ENCODE measurements at places on chromosomes 7 and 10. TPM values are rescaled to one million over a fixed set of nuclear protein-coding genes. Genes with fewer than 3 reads are reported as not detected.

DNA sequence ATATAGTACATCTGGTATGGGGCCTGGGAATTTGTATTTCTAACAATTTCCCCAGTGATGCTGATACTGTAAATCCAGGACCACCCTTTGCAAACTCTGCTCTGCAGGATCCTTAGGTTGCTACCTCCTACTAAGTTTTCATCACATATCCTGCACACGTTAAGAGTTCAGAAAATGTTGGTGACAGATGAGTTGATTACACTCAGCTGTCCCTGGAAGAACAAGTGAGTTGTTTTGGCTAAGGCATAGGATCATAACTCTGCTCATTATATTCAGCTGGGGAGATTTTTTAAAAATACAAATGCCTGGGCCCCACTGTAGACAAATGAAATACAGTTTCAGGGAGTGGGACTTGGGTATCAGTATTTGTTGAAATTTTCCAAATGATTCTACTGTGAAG is 274.6 kb upstream of the HABP2 start:
- DNase-seq: no peak

Gene NXPH1
- not detected for total RNA-seq

DNA sequence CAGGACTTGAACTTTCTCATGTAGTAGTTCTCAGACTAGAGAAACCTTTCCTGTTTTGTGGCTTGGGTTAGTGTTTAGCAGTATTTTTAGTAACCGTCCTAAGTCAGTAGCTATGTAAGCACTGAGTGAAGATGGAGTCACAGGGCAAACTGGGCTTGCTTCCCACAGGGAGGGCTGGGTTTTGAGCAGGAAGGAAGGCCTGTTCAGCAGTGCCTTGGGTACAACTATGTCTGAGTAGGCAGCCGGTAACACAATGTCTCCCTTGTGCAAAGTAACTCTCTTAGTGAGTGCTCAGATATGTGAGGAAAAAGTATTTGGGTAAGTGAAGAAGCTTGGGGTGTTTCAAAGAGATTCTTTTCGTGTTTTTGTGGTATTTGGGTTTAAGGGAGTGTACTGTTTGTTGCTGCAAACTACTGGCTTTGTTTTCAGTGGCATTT is 96.4 kb downstream of the CCSER2 start:
- peak; percentile 76 for DNase-seq

GRCh38 chr10:133225707-133226191 is 4.3 kb upstream of the UTF1 start:
- no peak for DNase-seq

GRCh38 chr7:141055146-141055545 is 18.7 kb upstream of the TMEM178B start:
- DNase-seq: no peak

DNA sequence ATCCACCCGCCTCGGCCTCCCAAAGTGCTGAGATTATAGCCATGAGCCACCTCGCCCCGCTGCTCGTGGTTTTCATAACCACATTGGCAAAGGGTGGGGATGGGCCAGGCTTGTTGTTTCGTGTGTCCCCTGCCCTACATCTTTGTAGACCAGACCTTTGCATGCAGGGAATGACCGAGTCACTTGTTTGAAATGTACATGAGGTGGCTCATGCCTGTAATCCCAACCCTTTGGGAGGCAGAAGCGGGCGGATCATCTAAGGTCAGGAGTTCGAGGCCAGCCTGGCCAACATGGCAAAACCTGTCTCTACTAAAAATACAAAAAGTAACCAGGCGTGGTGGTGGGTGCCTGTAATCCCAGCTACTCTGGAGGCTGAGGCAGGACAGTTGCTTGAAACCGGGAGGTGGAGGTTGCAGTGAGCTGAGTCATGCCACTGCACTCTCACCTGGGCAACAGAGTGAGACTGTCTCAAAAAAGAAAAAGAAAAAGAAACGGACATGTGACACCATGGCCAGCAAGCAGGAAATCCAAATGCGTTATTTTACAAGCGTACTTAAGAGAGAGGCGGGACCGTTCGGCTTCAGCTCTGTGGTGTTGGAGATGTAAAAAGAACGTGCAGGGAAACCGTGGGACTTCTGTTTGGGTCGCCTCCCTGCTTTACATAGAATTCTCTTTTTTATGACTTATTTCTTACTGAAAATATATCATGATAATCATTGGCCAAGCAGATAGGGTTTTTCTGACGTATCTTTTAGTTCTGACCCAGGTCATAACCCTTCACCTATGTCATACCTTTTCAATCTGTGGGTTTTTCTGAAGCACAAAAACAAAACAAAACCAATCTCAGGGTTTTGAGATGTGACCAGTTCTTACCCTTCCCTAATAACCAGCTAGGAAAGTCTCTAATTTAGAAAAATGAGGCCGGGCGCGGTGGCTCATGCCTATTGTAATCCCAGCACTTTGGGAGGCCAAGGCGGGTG is 45.1 kb downstream of the WIPI2 start:
- DNase-seq: no peak

- peak; percentile 88 for DNase-seq
Observed at GRCh38 chr7:21923658-21924057, 22.0 kb downstream of the CDCA7L start.

Gene CARD11
- 3.2 TPM for total RNA-seq

DNA sequence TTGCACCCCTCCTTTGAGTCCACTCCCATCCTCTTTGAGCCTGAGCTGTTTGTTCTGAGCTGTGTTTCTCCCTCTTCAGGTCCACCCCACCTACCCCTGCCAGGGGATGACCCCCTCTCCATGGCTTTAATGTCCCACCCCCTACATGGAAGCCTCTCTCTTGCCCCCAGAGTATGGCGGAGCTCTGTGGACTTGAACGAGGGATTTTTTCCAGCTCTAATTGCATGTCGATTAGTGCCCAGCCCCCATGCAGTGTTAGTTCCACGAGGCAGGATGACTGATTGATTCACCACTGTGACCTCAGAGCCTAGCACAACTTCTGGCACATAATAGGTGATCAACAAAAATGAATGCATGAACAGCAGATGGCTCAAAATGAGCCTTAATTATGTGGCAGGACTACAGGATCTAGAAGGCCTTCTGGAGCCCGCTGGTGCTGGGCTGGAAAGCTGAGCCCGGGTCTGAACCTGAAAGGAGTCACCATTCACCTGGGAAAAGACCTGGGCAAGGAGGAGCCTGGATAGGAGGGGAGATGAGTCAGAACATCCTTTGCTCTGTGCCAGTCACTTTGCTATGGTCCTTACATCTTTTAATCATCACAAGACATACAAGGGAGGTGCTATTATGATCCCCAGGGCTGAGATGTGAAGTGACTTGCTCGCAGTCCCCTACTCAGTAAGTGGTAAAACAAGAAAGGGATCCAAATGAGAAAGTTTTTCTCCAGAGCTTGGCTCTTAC is 17.1 kb upstream of the SLC18A2 start:
- no peak for DNase-seq

Gene CYP2C8
- under 0.01 TPM for total RNA-seq

Gene SFMBT2
- total RNA-seq: 1.9 TPM

Gene PLAC9
- total RNA-seq: 3.7 TPM

DNA sequence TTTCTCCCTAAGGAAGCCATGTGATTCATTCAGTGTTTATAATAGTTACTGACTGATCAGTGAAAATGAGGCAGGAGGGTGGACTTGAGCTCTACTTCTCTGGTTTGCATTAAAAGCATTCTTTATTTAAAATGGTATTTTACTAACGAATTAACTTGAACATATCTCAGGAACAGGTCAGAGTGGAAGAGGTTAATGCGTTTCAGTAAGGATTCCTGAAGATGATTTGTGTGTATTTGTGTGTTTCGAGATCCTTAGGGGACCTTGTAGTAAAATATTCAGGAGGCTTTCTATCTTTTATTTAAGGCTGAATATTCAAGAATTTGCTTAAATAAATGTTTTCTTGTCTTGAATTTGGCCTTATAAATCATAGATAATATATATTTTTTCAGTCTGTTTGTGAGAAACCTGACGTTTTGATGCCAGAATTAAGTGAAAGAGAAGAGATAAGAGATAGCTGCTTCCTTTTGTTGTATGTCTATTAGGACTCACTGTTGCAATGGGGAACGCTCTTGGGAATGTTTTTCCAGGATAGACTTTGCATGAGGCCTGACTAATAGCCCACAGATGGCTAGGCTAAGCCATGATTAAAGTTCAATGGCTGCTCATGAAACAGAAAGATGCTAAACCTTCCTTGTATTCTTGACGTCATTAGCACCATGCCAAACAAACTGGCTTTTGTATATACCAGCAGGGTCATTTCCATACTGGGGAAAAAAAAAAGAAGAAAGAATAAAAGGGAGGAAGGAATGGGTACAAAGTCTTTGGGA is 93.8 kb upstream of the MTPN start:
- DNase-seq: no peak

DNA sequence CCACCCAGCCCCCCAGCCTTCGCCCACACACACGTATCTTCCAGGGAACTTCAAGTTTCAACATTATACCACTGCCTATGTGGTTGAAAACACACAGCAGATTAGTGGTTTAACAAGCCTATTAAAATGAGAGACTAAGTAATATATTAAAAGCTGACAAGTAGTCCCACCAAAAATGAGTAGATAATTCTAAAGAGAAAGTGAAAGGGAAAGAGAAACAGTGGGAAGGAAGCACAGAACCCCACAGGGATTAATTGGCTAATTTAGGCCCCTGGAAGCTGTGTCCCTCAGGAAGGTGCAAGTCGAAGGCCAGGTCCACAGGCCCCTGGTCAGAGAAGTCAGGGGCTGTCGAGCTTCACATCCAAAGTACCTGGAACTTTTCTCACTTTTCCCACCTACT is 210.5 kb upstream of the YAE1 start:
- no peak for DNase-seq

- DNase-seq: no peak
Observed at GRCh38 chr10:94129393-94130130, 135.8 kb downstream of the PLCE1 start.

Gene DYDC2
- total RNA-seq: 0.39 TPM

DNA sequence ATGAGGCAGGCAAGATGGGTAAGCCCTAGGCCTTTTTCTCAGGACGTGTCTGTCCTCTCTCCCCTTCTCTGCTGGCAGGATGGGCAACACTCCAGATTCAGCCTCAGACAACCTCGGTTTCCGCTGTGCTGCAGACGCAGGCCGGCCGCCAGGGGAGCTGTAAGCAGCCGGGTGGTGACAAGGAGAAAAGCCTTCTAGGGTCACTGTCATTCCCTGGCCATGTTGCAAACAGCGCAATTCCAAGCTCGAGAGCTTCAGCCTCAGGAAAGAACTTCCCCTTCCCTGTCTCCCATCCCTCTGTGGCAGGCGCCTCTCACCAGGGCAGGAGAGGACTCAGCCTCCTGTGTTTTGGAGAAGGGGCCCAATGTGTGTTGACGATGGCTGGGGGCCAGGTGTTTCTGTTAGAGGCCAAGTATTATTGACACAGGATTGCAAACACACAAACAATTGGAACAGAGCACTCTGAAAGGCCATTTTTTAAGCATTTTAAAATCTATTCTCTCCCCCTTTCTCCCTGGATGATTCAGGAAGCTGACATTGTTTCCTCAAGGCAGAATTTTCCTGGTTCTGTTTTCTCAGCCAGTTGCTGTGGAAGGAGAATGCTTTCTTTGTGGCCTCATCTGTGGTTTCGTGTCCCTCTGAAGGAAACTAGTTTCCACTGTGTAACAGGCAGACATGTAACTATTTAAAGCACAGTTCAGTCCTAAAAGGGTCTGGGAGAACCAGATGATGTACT is 13.1 kb downstream of the PHKG1 start:
- DNase-seq: peak; percentile 90

DNA sequence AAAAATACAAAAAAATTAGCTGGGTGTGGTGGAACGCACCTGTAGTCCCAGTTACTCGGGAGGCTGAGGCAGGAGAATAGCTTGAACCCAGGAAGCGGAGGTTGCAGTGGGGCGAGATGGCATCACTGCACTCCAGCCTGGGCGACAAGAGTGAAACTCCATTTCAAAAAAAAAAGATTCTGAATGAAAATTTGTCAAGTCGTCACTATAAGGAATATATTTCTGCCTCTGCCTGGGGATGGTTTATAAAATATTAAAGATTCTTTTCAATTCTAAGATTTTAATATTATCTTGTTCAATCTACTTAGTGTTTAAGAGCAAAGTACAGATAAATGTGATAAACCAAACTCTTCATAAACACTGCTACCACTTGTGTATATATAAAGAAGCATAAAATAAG is 147.3 kb downstream of the NRBF2 start:
- DNase-seq: no peak

DNA sequence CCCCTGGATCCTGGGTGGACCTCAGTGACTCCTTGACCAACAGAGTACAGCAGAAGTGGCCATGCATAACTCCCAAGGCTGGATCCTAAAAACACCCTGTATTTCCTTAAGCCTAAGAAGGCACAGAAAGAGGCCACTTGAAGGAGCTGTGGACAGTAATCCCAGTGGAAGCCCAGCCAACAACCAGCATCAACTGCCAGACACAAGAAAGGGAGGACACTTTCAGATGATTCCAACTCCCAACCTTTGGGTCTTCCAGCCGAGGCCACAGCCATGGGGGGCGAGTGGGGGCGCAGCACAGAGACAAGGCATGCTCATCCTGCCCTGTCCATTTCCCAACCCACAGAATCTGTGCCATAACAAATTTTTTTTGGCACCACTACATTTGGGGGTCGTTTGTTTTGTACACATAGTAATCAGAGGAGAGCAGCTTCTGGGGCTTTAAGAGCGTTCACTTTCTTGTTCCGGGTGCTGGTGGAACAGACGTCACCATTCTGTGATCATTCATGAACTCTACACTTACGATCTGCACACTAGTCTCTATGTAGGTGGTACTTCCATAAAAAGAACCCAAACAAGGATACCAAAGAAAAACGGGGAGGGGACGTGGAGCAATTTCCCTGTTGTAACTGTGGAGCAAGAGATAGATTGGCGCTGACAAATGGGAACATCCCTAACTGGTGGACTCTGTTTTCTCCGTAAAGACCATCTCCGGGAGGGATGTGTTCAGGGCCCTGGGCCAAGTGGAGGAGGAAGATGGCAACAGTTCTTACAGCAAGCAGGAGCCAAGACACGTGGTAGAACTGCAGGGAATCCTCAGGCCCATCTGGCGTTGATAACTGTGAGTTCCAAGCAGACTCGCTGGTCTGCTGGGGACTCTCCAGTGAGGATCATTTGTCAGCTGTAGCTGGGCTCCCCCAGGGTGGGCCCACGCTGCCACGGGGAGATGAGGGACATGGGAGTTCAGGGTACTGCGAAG is 6.0 kb upstream of the SLC29A3 start:
- DNase-seq: no peak

GRCh38 chr7:80480566-80480965 is 31.3 kb downstream of the GNAT3 start:
- DNase-seq: no peak

Gene C1QL3
- 0.76 TPM for total RNA-seq

- no peak for DNase-seq
Observed at GRCh38 chr7:32243687-32244290, 173.6 kb upstream of the PDE1C start.

Gene NYAP1
- total RNA-seq: 2.1 TPM

DNA sequence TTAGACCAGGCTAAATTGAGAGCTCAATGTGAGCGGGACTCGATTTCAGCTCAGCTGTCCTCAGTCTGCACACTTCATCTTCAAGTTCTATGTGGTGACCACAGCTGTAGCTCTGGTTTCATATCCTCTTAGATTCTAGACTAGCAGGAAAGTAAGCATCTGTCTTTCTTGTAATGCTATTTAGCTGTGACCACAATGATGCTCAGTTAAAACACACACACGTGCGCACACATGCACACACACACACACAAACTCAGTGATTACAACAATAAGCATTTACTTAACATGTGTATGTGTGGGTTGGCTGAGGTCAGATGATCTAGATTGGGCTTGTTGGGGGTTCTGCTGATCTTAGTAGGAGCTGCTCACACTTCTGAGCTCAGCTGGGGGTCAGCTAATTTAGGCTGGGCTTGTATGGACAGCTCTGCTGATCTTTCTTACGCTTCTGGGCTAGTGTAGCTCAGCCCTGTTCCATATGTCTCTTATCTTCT is 82.5 kb downstream of the ZNF365 start:
- DNase-seq: no peak

- no peak for DNase-seq
Observed at GRCh38 chr10:77867124-77867719, 59.3 kb downstream of the DLG5 start.

Data from dermis microvascular lymphatic vessel endothelial cell (primary cell).